ENCODE measurements at places on chromosomes 13 and 19. TPM values are rescaled to one million over a fixed set of nuclear protein-coding genes. Genes with fewer than 3 reads are reported as not detected.

The AMER2 gene
- not detected for total RNA-seq

The EXOSC5 gene
- 21.6 TPM for total RNA-seq

The ATP8A2 gene
- total RNA-seq, result 0.13 TPM

The PABPC3 gene
- 0.29 TPM for total RNA-seq

DNA sequence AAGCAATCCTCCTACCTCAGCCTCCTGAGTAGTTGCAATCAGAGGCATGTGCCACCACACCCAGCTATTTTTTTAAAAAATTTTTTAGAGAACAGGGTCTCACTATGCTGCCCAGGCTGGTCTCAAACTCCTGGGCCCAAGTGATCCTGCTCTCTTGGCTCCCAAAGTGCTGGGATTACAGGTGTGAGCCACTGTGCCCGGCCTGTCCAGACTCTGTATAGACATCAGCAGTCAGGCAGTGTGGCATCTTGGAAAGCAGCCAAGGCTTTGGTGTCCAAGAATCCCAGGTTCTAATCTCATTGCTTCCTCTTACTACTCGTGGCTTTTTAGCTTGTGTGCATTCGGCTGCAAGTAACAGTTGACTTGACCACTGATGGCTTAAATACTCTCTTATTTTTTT lies 43.4 kb downstream of the BICRA start:
- no peak for DNase-seq

DNA sequence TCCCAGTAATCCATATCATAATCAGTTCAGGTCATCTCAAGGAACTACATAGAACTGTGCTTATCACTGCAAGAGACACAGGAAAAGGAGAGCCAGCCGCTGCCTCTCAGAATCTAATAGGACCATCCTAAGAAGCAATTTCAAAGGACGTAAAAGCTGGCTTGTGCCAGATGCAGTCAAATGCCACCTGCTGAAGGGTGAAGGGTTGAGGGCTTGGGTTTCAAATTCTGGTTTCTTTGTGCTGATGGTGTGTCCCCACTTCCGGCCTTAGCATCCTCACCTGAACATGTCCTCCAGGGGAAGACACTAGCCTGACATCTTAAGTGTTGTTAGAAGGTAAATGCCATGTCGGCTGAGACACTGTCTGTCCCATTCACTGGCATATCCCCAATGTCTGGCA lies 477.1 kb upstream of the TSHZ3 start:
- no peak for DNase-seq

Measured in ureter (tissue), 1 donor.